Fibroblast of villous mesenchyme (primary cell): ENCODE measurements at places on chromosomes 2 and 18.
A peak's percentile ranks its signal among the peaks of the same experiment; 100 is the strongest.

GRCh38 chr18:41751161-41751560, 203.9 kb upstream of the PIK3C3 start:
- DNase-seq = no peak

DNA sequence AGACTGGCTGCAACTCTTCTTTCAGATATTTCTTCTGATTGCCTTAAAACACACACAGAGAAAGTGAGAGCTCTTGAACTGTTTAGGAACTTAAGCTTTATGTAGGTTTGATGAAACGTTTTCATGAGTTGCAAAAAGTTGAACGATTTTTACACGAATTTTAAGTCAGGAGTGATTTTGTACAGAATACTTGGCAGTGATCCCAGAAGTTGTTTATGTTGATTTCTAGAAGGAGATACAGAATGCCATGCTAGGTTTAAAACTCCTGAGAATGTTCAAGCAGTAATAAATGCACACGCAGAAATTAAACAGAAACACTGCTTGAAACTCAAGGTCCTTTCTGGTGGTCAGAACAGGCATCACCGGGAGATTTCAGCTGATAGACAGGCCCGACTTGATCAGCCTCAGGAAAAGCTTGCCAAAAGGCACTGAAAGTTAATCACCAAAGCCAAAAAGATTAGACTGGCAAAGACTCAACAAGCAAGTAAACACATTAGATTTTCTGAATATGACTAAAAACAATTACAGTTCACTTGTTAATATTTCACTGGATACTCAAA, 123.1 kb downstream of the SOCS6 start:
- peak; percentile 97 for DNase-seq

GRCh38 chr2:227856697-227857096, 14.7 kb upstream of the DAW1 start:
- peak; percentile 22 for DNase-seq

DNA sequence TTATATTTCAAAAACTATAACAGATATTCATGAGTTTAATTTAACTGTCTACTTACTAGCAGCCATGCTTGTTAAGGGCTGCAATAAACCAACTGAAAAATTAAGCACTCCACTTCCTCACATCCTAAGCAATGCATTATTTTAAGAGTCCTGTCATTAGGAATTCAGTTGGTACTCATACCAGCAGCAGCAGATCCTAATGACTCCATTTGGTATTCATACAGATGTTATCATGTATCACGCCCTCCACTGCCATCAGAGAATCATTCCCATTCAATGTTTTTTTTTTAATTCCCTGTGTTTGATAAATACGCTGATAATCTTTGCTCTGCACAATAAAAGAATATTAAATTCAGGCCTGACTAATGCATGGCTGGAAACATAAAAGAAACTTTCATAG, 236.8 kb downstream of the AFF3 start:
- DNase-seq = no peak

DNA sequence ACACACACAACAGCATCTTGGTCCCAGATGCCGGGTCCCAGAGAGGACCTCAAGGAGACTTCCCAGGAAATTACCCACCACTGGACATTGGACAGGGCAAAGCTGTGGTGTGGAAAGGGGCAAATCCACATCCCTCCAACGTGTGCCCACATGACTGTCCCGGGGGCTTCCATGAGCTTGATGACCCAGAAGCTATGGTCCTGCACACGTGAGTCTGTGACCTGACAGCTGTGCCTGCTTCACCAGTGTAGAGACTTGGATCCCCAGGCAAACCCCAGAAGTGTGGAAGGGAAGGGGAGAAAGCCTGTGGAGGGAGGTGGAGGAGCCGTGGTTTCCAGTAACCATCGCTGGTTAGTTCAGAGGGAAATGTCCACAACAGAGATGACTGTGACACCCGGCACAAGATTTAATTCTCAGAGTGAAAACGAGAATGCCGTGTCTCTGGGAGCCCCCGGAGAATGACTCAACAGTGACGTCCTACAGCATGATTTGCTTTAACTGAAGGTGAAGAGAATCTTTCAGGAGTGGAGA, 19.1 kb upstream of the GPR55 start:
- DNase-seq = no peak
